ENCODE measurements at places on chromosomes 6 and 20.

DNA sequence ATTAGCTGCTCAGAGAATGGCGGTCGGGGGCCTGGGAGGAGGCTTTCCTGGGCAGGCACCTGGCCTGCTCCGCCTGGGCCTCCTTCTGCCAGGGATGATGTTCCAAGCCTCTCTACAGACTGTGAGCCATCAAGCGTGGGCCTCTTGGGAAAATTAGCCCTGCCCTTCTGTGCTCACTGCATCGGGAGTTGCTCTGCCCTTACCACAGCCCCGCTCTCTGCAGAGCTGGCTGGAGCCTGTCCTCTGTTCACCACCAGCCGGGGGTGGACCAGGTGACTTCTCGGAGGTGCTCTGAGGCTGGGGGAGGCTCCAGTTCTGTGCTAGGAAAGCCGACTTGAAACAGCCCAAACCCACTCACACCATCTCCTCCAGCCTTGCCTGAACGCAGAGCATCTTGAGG, 24.2 kb downstream of the MDGA1 start:
- no peak overlapping the region for H3K4me3 ChIP-seq
- H3K4me1 ChIP-seq: peaks cover 12% of the 10 kb centered on the region
- H3K27me3 ChIP-seq: no peaks in the 10 kb centered on the region
- H3K27ac ChIP-seq: no peak overlapping the region
- H3K36me3 ChIP-seq: no peaks in the 10 kb centered on the region

DNA sequence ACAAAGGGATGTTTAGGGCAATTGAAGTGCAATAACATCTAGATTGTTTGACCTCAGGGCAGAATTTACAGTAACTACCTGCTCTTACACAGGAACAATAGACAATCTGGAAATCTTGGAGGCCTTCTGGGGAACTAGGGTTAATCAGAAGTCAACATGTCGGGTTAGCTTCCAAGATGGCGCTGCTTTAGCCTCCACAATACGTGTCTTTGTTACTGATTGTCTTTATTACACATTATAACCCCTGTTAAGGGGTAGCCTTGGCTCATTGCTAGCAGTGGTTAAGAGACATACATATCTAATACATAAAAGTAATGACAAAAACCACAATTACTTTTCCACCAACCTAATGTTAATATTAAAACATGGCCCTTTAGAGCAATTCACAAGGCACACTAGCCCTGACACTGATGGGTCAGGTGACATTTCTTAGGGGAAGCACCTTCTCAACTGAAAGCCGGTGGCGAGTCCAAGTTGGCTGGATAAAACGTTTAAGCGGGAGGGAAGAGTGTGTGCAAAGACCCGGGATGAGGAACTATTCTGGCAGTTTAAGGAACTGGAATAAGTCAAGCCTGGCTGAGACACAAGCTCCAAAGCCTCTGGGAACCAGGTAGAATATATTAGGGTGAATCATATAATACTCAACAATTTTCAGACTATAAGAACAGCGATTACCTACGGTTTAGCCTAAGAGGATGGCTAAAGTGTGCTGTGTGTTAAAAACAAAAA, 236.9 kb downstream of the BCAS1 start:
- H3K36me3 ChIP-seq: peaks cover 8% of the 10 kb centered on the region
- peak overlapping the region; percentile 65 for H3K4me3 ChIP-seq
- peak overlapping the region; percentile 95 for H3K27ac ChIP-seq
- DNase-seq: peak; percentile 39
- H3K27me3 ChIP-seq: no peaks in the 10 kb centered on the region
- H3K4me1 ChIP-seq: peaks cover 85% of the 10 kb centered on the region

DNA sequence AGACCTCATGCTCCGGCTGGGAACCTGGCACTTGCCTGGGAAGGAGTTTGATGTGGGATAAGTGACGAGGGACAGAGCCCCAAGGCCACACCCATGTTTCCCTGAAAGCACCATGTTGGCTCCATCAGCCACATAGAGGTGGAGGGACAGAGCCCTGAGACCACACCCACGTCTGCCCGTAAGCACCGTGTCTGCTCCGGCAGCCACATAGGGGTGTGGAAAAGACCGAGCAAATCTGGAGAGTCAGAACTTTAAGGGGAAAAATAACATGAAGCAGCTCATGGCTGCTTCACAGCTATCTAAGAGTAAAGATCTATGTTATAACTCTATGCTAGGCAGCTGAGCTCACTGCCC, 15.3 kb downstream of the SLCO4A1 start:
- DNase-seq: no peak
- H3K36me3 ChIP-seq: peaks cover 49% of the 10 kb centered on the region
- peaks cover 15% of the 10 kb centered on the region for H3K4me1 ChIP-seq

GRCh38 chr6:42095776-42096541, 45.6 kb downstream of the TAF8 start:
- H3K36me3 ChIP-seq: peaks cover 2% of the 10 kb centered on the region
- H3K4me1 ChIP-seq: peaks cover 6% of the 10 kb centered on the region
- no peak for DNase-seq
- H3K27me3 ChIP-seq: no peaks in the 10 kb centered on the region

DNA sequence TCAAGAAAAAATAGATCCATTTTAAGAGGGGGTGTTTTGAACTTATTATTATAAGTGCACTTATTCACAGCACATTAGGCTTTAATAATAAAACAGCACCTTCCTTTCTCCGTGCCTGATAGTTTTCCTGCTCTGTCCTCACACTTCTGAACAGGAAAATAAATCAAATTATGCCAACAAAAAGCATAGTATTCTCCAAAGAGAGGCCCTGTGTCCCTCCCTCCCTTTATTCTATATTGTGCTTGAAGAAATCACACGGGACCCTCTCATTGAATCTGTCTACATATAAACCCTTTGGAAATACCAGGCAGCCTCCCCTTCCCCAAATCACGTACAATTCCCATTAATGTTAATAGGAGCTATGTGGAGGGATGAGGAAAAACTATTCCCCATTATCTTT, 462.9 kb upstream of the NRSN1 start:
- DNase-seq: no peak
- no peak overlapping the region for H3K27ac ChIP-seq
- no peak overlapping the region for H3K4me3 ChIP-seq
- H3K36me3 ChIP-seq: no peaks in the 10 kb centered on the region

GRCh38 chr20:59831916-59832270, 101.5 kb downstream of the SYCP2 start:
- H3K27ac ChIP-seq: no peak overlapping the region
- no peaks in the 10 kb centered on the region for H3K36me3 ChIP-seq
- DNase-seq: no peak

GRCh38 chr6:100768816-100769351, 112.2 kb downstream of the ASCC3 start:
- H3K27me3 ChIP-seq: no peaks in the 10 kb centered on the region
- no peak overlapping the region for H3K27ac ChIP-seq
- DNase-seq: no peak
- H3K36me3 ChIP-seq: peaks cover 29% of the 10 kb centered on the region
- H3K4me3 ChIP-seq: no peak overlapping the region

- no peaks in the 10 kb centered on the region for H3K27me3 ChIP-seq
- peaks cover 7% of the 10 kb centered on the region for H3K4me1 ChIP-seq
- H3K4me3 ChIP-seq: no peak overlapping the region
- DNase-seq: no peak
Measured at GRCh38 chr6:116157391-116157790, 31.5 kb upstream of the COL10A1 start.

- peak overlapping the region; percentile 39 for H3K27ac ChIP-seq
- no peaks in the 10 kb centered on the region for H3K36me3 ChIP-seq
- peaks cover 30% of the 10 kb centered on the region for H3K4me1 ChIP-seq
- peaks cover 8% of the 10 kb centered on the region for H3K27me3 ChIP-seq
- no peak for DNase-seq
Measured at GRCh38 chr6:36769676-36770499, 69.4 kb downstream of the CPNE5 start.

DNA sequence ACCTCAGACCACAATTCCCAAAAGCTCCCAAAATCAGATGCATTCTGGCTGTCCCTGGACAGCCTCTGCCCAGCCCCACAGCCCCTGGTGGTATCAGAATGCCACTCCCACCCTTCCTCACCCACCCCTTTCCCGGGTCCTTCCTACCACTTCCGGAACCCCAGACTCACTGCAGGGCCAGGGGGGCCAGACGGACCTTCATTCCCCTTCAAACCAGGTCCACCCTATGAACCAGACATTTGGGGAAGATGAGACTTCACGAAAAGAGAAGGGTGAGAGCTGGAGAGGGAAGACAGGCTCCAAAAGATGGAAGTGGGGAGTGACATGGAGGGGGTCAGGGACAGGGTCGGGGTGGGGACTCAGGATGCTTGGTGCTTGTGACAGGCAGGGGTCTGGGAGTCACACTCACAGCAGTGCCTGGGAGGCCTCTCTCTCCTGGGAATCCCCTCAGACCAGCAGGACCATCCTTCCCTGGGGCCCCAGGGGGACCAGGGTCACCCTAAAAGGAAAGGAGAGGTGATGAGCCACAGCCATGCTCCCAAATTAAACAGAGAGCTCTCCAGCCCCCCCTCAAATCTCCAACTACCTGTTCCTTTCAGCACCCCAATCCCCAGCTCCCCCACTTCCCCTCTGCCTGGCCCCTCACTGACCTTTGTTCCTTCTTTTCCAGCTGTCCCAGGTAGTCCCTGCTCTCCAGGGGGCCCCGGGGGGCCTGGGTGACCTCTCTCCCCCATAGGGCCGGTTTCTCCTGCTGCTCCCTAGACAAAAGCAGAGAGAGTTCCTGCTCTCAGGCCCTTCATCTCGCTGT, 20.2 kb downstream of the COL11A2 start:
- H3K4me3 ChIP-seq: no peak overlapping the region
- peaks cover 37% of the 10 kb centered on the region for H3K27me3 ChIP-seq
- H3K36me3 ChIP-seq: no peaks in the 10 kb centered on the region
- H3K4me1 ChIP-seq: peaks cover 27% of the 10 kb centered on the region
- no peak for DNase-seq

DNA sequence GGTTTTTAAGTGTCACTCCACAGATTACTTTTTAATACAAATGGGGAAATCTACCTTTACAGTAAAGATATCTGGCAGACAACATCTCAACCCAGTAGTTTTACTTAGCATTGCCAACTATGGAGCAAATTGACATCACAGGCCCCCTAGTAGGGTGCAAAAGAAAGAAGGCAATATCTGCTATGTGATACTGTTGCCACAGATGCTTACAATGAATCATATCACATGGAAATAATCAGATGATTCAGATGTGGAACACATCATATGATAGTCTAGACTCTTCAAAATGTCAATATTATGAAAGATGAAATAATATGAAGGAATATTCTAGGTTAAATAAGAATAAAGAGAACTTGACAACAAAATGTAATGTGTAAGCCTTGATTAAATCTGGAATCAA, 322.5 kb downstream of the BMP2 start:
- H3K27ac ChIP-seq: no peak overlapping the region
- no peak overlapping the region for H3K4me3 ChIP-seq
- H3K4me1 ChIP-seq: no peaks in the 10 kb centered on the region
- no peak for DNase-seq
- H3K27me3 ChIP-seq: no peaks in the 10 kb centered on the region

Measured in stimulated activated naive B cell treated with anti-CD40 and anti-IgM and Interleukin-4, amounts not matched to agents 10 μg/mL and 1 μg/mL and 100 μg/mL, for 72 hours (primary cell).